Nasal cavity respiratory epithelium epithelial cell of viscerocranial mucosa (primary cell): ENCODE measurements at places on chromosomes 1 and 21. TPM values are rescaled to one million over a fixed set of nuclear protein-coding genes. Genes with fewer than 3 reads are reported as not detected.

SPATA21 gene
- not detected in 2 replicates for total RNA-seq

ERG gene
- under 0.01 and 0.78 TPM in 2 replicates for total RNA-seq

KCNA3 gene
- not detected in 2 replicates for total RNA-seq

C1QB gene
- not detected in 2 replicates for total RNA-seq

TMEM61 gene
- total RNA-seq = 0.68 and 4.0 TPM in 2 replicates

HES2 gene
- total RNA-seq = 174 and 222 TPM in 2 replicates
